Activated naive CD4-positive, alpha-beta T cell (primary cell): ENCODE measurements at places on chromosomes 2 and 18.

- DNase-seq: no peak
Observed at GRCh38 chr2:168601741-168602140, 145.7 kb downstream of the CERS6 start.

- DNase-seq: no peak
Observed at GRCh38 chr2:52904355-52904891, 863.2 kb upstream of the CHAC2 start.

GRCh38 chr18:46528037-46528436 lies 129.0 kb downstream of the LOXHD1 start:
- DNase-seq: no peak

DNA sequence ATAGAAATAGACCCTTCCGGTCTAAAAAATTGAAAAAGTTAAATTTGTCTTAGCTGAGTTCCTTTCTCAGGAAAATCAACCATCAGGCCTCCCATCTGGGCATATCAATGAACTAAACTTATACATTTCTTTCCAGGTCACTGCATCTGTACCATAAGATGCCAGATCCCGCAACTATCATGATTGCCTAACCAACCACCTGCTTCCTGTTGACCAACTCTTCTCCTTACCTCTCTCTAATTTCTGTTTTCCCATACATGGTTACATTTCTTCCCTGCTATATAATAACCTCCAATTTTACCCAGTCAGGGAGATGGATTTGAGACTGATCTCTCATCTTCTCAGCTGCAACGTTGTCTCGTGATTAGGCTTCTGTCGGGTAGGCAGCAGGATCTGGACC lies 228.7 kb downstream of the FSIP2 start:
- no peak for DNase-seq

DNA sequence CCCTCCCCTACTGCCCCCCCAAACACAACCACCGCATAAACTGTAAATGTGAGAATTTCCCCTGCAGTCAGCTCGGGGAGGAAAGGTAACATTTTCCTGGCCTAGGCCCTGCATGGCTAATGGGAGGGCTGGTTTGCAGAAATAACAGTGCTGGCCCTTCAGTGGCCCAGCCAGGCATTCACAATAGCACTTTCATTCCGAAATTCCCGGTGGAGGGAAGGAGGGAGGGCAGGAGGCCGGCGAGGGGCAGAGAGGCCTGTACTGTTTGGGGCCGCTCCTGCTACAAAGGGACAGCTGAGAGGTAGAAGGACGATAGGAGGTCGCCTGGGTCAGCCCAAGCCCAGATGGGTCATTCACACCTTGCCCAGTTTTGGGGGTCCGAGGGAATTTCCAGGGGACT lies 11.3 kb downstream of the CYP26B1 start:
- DNase-seq: no peak

DNA sequence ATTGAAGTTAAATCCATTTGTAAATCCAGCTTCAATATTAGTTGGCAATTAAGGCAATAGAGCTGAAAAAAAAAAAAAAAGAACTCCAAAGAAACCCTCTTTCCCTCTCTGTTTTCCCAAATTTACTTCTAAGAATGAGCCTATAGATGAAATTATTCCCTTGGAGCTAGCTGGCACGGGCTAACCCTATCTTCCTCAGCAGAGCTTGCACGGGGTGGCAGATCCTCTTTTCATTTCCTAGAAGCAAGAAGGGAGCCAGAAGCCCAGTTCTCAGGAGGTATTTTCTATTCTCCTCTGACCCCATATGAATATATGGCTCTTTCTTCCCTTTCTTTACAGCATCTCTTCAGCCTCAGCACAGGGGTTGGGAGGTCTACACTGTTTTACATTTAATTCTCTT lies 426.0 kb downstream of the TGIF1 start:
- DNase-seq: no peak

DNA sequence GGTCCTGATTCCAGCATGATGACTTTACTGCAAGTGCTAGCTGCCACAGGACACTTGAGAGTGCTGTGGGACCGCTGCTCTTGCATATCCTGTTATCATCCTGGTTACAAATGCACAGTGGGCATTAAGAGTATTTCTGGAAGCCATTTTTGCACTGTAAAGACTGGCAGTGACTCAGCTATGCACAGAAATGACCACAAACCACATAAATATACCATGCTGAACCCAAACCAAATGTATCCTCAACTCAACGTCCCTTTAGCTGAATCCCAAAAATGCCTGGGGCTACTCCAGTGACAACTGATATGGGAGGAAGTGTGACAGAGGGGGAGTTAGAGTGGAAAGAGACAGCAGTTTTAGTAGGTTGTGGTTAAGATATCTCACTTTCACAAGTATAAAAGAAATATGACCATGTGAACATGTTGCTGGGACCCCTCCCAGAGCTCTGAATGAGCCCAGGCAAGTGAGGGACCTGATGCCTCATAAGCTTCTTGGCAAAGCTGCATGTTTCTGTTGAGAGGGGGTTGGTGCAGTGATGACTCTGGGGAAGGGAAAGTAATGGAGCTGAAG lies 37.3 kb downstream of the RHBDD1 start:
- DNase-seq: no peak

- DNase-seq: no peak
Observed at GRCh38 chr2:216012133-216012829, 1.1 kb downstream of the MREG start.

GRCh38 chr2:162490761-162491470 lies 147.0 kb downstream of the GCA start:
- DNase-seq: no peak

DNA sequence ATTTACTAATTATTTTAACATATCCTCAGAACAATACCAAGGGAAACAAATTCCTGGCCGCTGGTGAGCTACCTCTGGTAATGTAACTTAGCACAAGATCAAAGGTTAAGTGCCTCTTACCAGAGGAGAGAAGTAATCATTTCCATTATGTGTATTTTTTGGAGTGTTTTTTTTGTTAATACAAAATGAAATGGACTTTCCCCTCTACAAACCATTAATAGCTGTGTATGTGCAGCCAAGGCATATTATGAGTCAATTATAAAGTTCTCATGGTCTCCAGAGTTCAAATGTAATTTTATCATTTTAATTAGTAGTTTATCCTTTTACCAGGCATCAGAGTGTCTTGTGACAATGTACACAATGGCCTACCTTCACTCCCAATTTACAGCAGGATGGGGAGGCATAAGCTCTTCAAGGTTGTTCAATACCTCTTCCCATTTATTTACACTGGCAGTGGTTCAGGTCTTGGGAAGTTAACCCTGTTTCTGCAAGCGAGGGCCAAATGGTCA lies 242.2 kb downstream of the TGIF1 start:
- DNase-seq: no peak

GRCh38 chr2:12402440-12403139 lies 314.1 kb upstream of the TRIB2 start:
- DNase-seq: no peak

DNA sequence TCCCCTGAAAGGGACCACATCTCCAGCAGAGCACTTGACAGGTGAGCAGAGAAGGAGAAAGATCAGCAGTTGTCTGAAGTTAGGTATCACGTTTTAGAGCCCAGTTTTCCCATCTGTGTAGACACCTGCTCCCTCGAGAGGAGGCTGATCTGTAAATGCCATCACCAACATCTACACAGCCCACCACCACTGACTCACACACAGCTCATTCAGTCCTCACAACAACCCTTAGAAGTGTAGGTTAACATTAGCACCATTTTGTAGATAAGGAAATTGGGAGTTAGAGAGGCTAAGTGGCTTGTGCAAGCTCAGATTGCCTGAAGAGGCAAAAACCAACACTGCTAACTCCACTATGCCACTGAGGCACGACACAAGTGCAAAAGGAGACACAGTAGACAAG lies 37.2 kb upstream of the STAT1 start:
- no peak for DNase-seq

- no peak for DNase-seq
Observed at GRCh38 chr2:224944707-224945547, 97.3 kb downstream of the DOCK10 start.

GRCh38 chr18:79942786-79943607 lies 8.5 kb downstream of the SLC66A2 start:
- no peak for DNase-seq

DNA sequence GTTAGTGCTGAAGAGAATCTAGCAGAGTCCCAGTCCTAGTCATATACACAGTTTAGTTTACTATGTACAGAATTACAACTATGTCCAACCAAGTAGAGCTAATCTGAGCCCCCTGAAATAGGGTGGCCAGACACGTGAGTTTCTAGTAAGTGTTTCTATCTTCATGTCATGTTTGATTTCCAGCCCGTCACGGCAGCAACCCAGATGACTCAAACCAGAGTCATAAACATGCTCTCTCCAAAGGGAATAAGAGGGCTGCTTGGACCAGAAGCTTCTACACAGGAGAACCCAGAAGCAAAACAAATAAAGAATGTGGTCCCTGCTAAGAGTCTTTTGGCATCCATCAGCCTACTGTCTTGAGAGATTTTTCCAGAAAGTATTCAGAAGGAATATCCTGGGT lies 64.9 kb upstream of the WIPF1 start:
- DNase-seq: no peak

GRCh38 chr2:234603619-234604018 lies 106.7 kb upstream of the ARL4C start:
- no peak for DNase-seq

GRCh38 chr2:169082995-169083394 lies 13.6 kb downstream of the DHRS9 start:
- DNase-seq: no peak

GRCh38 chr2:191049728-191050639 lies 36.0 kb upstream of the STAT1 start:
- no peak for DNase-seq

DNA sequence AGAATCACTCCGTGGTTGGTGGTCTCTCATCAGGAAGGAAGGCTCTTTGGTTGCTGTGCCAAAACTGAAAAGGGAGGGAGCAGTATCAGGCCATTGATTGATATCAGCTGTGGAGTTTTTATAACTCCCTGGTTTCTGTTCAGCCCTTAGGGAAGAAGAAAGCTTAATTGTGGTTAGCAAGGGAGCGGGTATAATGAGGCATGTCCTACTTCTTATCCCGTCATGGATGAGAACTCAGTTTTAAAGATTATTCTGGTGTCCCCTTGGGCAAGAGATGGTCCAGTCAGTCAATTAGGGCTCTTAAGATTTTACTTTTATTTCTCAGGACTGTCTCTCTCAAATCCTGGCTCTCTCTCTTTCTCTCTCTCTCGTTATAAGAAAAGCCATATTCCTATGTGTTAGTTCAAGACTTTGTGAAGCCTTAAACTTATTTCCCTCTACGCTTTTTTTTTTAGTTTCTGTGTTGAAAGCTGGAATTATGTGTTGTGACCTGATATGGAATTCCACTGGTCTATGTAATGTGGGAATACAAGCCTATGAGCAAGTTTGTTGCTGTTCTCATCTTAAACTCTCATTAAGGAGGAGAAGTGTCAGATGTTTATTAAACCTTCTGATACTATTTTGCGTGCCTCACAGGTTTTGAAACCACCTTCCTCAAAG lies 514.0 kb upstream of the CDH2 start:
- no peak for DNase-seq

DNA sequence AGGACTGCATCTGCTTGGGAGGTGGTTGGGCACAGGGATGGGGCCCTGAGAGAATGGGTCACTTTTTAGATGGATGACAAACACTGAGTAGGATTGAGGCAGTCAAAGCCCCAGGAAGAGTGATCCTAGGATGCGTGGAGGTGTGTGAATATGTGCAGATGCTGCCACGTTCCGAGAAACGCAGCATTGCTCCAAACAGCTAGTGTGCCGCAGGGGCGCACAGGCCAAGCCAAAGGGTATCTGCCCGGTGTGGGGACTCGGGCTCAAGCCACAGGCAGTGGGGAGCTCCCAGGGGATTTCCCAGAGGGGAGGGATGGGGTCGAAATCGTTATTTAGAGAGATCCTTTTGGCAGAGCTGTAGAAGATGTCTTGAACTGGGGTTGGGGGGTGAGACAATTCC lies 274.1 kb downstream of the ALPK2 start:
- no peak for DNase-seq

GRCh38 chr2:167764772-167765341 lies 482.5 kb downstream of the STK39 start:
- DNase-seq: no peak

DNA sequence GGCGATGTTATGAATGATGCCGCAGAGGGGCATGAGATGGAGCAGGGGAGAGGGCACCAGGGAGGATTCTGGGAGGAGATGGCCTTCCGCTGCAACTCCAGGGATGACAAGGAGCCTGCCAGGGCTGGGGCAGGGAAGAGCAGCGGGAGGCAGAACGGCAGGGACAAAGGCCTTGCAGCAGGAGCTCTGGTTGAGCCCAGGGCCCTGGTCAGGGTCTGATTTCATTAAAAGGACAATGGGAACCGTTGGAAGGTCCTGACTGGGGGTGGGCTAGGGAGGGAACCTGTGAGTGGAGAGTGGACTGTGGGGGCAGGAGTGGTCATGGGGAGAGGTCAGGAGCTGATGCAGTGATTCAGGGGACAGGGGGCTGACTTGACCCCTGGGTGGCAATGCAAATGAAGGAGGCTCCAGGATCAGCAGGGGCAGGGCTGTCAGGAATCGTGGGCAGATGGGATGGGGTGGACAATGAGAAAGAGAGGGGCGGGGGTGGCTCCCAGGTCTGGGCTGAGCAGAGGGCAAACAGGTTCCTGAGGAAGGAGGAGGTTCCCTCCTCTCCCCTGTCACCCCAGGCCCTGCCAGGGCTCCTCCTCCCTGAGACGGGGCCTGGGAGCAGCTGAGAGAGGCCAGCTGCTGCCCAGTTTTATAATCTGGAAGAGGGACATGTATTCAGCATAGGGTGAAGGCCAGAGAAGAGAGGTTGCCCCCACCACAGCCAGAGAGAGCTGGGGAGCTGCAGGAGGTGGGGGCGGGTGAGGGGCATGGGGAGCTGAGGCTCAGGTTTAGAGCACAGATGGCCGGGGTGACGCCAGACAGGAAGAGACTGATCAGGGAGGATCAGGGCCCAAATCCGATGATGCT lies 7.3 kb upstream of the DUSP2 start:
- no peak for DNase-seq

DNA sequence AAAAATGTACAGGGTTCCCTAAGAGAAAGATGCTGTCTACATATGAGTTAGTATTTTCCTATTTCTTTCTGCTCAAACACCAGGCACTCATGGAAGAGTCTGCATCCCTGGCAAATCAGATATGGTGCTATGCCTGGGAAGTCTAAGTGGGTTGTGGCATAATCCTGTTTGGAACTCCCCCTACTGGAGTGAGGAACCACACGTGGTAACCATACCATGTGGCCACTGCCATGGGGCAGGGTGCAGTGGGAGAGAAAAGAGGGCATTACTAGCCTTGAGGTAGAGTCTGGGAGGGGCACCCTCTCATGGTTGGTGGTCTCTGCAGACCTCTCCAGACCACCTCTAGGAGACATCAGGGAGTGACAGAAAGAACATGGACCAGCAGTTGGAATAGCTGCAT lies 257.9 kb upstream of the ATP5MC3 start:
- no peak for DNase-seq

- DNase-seq: no peak
Observed at GRCh38 chr2:74576863-74577229, 22.3 kb downstream of the DOK1 start.

DNA sequence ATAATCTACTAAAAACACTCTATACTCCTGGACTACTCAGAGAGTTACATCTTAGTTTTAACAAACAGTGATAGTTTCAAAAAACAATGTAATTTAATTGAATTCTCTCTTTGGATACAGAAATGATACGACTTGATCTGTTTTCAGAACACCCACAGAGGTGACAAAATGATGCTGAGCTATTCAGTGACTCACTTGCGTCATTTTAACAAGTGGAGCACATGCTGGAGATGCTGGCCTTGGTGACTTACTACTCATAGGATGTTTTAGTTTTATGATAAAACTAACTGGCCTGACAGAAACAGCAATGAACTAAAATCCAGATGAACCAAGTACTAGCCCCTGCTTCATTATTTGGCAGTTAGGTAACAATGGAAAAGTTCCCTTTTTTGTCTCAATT lies 101.3 kb upstream of the ITGB6 start:
- DNase-seq: no peak

- DNase-seq: no peak
Observed at GRCh38 chr18:59760619-59761600, 63.7 kb upstream of the CCBE1 start.
